Small intestine (tissue), 16 donors: ENCODE measurements at places on chromosomes 1 and 21. TPM values are rescaled to one million over a fixed set of nuclear protein-coding genes. Genes with fewer than 3 reads are reported as not detected.

DNA sequence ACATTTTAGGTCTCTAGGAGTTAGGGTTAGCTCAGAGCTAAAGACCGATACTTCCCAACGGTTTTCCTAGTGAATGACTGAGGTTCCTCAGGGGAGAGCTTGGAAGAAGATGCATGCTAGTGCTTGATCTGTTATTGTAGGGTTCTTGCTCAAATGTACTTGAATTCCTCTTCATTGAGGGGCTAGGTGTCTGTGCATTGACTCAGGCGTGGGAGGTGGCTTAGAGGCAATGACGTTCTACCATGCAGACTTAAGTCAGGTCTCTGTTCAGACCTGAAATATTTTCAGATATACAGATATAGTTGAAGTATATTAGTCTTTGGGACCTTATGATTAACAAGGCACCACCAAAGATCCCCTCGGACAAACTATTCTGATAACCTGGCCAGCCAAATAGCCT is 23.5 kb downstream of the S100A10 start:
- no peak for DNase-seq

- DNase-seq, result no peak
Observed at GRCh38 chr1:18032172-18032859, 75.3 kb upstream of the IGSF21 start.

Gene SLC22A15
- polyA plus RNA-seq, result 0.88 TPM

GRCh38 chr1:38088366-38088765 is 41.8 kb upstream of the POU3F1 start:
- DNase-seq, result peak; percentile 58

- DNase-seq, result no peak
Observed at GRCh38 chr1:204970937-204971336, 72.1 kb upstream of the CNTN2 start.

- peak; percentile 76 for DNase-seq
Observed at GRCh38 chr1:226738995-226739695, at the start of gene ITPKB. ITPKB (minus strand) TSS chr1:226739282; CDS start chr1:226737458, 1,824 bp downstream.

DNA sequence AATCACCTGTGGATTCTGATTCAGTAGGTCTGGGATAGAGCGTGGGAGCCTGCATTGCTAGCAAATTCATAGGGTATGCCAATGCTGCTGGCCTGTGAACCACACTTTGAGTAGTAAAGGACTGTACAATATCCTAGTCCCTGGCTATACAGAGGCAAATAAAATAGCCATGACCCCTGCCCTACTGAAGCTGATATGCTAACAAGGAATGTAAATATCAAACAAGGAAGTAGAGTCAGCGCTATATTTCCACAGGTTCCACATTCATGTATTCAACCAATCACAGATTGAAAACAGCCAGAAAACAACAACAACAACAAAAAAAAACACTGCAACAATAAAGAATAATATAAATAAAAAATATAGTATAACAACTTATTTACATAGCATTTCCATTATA is 77.8 kb downstream of the TM2D1 start:
- DNase-seq, result peak; percentile 20

DNA sequence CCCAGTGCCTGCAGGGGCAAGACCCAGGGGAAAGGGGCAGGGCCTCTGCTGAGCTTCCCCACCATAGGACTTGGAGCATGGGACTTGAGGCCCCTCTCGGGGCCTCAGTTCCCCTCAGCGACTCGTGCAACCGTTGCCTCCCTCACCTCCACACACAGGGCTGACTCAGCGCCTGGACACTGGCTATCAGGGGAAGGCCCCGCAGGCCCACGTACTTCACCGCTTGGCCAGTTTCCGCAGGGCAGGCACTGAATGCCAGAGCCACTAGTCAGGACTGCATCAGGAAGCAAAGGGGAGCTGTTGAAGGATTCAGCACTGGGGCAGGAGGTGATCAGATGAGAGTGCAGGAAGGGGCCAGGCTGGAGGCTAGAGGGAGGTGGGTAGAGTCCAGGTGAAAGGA is 15.5 kb upstream of the FAM131C start:
- no peak for DNase-seq

DNA sequence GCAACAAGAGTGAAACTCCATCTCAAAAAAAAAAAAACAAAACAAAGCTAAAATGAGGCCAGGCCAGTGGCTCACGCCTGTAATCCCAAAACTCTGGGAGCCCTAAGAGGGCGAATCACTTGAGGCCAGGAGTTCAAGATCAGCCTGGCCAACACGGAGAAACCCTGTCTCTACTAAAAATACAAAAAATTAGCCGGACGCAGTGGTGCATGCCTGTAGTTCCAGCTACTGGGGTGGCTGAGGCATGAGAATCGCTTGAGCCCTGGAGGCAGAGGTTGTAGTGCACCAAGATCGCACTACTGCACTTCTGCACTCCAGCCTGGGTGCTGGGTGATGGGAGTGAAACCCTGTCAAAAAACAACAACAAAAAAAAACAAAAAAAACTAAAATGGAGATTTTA is 191.2 kb upstream of the SGIP1 start:
- no peak for DNase-seq
